ENCODE measurements at places on chromosomes 16 and 17.

GRCh38 chr17:65953316-65954147 lies 238.4 kb downstream of the CEP112 start:
- no peak for DNase-seq

DNA sequence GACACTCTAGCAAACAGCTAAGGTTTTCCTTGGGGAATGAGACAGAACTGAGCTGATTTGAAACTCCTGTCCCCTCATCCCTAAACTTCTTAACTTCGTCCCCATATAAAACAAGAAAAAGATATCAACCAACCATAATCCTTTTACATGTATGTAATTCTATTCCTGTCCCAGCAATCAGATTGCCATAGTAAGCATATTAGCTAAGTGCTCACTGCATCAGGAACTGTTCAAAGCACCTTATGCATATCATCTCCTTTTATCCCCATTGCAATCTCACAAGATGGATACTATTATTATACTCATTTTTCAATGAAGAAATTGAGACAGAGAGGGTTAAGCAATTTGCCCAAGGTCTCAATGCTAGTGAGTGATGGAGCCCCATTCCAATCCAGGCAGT lies 6.8 kb downstream of the KIF18B start:
- DNase-seq: no peak

- DNase-seq: no peak
Measured at GRCh38 chr17:34885076-34885475, 76.2 kb downstream of the CCT6B start.

DNA sequence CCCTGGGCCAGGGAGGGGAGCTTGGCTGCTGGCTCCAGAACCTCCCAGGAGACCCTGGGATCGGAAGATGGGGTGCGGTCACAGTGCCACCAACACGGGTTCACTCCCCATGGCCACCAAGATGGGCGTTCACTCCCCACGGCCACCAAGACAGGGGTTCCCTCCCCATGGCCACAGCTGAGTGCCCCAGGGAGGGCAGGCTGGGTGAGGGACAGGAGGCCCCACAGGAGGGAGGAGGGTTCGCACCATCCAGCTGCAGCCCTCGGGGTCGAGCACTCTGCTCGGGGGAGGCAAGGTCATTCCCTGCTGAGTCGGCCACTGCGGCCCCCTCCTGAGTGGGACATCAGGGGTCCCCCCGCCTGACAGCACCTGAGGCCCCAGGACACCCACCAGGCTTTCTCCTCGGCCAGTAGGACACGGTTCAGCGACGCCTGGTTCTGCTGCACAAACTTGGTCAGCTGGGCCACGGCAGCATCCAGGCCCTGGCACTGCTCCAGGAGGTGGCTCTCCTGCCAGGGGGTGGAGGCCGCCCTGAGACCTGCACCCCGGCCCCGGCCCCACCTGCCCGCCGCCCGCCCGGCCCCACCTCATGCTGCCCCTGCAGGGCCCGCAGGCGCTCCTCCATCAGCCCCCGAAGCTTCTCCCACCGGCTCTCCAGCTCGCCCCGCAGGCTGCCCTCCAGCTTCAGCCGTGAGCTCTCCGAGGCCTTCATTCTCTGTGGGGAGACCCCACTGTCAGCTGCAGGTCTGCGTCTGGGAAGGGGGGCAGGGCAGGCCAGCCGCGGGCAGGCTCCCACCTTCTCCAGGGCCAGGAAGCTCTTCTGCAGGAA lies 5.9 kb downstream of the CCDC154 start:
- DNase-seq: no peak

GRCh38 chr17:6069539-6070429 lies at the start of gene WSCD1:
Gene WSCD1 (plus strand): TSS chr17:6070379. CDS start chr17:6080659, 10,280 bp downstream.
- peak; percentile 5 for DNase-seq

DNA sequence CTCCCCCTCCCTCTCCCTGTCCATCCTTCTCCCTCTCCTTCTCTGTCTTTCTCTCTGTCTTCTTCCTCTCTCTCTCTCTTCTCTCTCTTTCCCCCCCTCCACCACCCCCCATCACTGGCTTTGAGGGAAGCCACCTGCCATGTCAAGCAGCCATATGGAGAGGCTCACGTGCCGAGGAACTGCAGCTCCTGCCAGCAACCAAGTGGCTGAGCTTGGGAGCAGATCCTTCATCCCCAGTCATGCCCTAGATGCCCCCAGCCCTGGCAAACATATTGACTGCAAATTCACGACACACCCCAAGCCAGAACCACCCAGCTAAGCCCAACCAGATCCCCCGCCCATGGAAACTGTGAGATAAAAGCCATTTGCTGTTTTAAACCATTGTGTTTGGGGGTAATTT lies 40.9 kb upstream of the RBFOX3 start:
- DNase-seq: no peak

All from activated CD4-positive, alpha-beta T cell treated with anti-CD3 and anti-CD28 coated beads, Interleukin-2, amount 50 U/mL, for 48 hours (primary cell).